Activated CD4-positive, alpha-beta T cell treated with anti-CD3 and anti-CD28 coated beads, Interleukin-2, Interleukin-4, amounts not matched to agents 100 ng/mL and 50 ng/mL, durations not matched to agents 16 hours and 8 hours (primary cell): ENCODE measurements at places on chromosomes 5 and 9.

DNA sequence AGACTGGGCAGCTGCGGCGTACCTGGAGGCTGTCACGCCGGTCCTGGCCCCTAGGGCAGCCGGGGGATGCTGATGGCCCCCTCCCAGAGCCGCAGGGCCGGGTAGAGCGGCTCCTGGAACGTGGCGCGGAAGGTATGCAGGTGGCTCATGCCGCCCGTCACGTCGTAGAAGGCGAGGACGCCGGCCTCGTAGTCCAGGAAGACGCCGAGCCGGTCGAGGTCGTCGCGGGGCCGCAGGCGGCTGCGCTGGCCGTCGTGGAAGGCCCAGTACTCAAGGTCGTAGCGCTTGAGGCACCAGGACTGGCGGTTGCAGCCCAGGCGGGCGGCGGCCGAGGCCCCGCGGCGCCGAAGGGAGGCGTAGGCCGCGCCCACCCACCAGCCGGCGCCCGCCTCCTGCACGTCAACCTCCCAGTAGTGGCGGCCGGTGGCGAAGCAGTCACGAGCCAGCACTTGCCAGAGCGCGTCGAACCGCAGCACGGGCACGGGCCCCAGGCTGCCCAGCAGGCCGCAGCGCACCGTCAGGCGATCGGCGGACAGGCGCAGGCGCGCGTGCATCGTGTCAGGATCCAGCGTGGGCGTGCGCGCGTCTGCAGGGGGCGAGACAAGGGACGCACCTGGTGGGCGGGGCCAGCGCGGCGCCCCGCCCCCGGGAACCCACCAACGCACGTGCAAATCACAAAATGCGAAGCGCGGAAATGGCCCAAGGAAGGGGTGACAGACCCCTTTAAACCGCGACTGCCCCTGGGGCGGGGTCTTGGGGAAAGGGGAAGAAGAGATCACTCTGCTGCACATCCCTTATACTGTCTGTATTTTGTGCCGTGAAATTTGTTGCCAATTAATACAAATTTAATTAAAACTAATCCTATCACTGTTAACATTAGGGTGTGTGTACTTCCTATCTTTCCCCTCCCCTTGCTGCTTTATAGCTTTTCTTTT lies 31.2 kb downstream of the NANS start:
- no peak for DNase-seq

GRCh38 chr5:62608529-62609511 lies 30.2 kb downstream of the LRRC70 start:
- DNase-seq = no peak

- no peak for DNase-seq
Observed at GRCh38 chr5:169091396-169091980, 209.5 kb downstream of the SLIT3 start.

DNA sequence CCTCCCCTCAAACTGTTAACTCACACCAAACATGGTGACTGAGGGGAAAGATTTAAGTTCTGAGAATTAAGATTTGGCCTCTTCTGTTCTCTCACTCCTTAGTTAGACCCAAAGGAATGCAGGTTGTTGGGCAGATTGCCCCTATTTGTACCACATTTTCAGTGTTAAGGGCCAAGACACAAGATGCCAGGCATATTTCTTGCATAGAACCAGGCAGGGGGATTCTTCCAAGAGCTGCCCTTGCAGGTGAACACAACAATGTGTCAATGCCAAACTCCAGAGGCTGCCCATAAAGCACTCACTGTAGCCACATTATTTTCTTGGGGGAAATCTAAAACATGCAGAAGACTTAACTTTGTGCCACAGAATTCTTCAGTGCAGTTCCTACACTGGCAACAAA lies 14.7 kb downstream of the MPDZ start:
- no peak for DNase-seq

DNA sequence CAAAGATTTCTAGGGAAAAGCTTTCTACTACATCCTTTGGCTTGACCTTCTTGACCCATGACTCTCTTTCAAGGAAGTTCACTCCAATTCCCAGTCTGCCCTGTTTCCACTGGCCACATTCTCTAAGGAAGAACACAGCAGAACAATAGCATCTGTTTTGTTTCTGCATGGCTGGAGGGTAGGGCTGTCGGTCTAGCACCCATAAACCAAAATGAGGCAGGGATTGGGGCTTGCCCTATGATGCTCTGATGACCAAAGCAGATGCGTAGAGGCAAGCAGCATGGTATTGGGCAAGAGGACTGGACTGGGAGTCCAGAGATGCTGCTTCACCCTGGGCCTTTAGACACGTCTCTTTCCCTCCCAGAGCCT lies 24.1 kb downstream of the GOLGA2 start:
- DNase-seq = no peak

DNA sequence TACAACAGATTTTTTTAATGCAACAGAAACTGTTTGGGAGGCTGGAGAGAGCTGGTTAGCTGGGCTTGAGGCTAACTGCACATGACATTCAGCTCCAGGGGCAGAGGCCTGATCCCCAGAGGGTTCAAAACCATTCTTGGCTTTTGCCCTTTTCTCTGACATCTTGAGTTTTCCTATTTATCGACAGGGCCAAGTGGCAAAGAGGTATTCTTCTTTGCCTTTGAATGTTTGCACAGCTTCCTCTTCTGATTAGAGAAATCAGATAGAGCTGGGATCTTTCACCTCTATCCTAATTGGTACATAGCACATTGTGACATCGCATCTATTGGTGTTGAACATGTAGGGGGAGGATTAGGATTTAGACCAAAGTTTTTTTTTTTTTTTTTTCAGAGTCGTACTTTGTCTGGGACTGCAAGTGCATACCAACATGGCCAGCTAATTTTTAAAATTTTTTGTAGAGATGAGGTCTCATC lies 143.7 kb downstream of the ACTBL2 start:
- no peak for DNase-seq

- peak; percentile 69 for DNase-seq
Observed at GRCh38 chr5:148482697-148483462, 99.1 kb downstream of the FBXO38 start.
